ENCODE measurements at places on chromosomes 5 and 9.

- no peak for DNase-seq
Measured at GRCh38 chr9:2876726-2877125, 32.8 kb upstream of the PUM3 start.

- DNase-seq = no peak
Measured at GRCh38 chr9:82404196-82404870, 415.8 kb downstream of the SPATA31D1 start.

DNA sequence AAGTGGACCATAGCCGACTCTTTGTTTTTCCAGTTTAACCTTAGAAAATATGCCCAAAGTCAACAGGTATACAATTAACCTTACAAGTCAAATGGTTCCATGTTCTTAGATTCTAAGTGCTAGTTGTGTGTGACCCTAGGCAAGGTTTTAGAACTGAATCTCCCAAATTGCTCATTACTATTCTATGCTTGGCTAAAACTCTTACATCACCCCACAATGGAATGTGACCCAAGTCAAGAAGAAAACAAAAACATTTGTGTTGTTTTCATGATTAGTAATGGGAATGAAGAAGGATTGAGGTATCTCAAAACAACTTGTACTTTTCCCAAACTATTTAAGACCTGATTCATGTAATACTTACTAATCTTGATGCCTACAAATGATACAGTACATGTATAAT, 159.2 kb downstream of the ARRDC3 start:
- DNase-seq = no peak

DNA sequence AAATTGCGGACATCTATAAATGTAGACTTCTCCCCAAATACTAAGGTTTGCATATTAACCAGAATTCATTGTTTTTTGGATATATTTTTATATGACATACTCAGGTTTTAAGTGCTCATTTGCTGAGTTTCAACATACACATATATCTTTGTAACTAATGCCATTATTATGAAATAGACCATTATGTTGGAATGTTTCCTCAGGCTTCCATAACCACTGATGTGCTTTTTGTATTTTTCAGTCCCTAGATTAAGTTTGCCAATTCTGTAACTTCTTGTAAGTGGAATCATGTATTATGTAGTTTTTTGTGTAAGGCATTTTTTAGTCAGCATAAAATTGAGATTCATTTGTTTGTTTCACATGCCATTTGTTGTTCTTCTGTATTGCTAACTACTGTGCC, 32.1 kb downstream of the HSPA4 start:
- no peak for DNase-seq

Measured in GOT3 (cell line).